ENCODE measurements at places on chromosomes 5 and 9. TPM values are rescaled to one million over a fixed set of nuclear protein-coding genes. Genes with fewer than 3 reads are reported as not detected.

Gene SLC9A3
- total RNA-seq: 2.3 TPM

Gene STARD4
- total RNA-seq: 47.1 TPM

- no peak for DNase-seq
Observed at GRCh38 chr5:87539839-87540238, 127.1 kb upstream of the CCNH start.

Gene CMYA5
- 0.05 TPM for total RNA-seq

- DNase-seq: no peak
Observed at GRCh38 chr5:52922384-52922783, 66.8 kb upstream of the ITGA2 start.

- no peak for DNase-seq
Observed at GRCh38 chr9:14165376-14166035, 148.4 kb downstream of the NFIB start.

Gene CATSPER3
- 0.32 TPM for total RNA-seq

DNA sequence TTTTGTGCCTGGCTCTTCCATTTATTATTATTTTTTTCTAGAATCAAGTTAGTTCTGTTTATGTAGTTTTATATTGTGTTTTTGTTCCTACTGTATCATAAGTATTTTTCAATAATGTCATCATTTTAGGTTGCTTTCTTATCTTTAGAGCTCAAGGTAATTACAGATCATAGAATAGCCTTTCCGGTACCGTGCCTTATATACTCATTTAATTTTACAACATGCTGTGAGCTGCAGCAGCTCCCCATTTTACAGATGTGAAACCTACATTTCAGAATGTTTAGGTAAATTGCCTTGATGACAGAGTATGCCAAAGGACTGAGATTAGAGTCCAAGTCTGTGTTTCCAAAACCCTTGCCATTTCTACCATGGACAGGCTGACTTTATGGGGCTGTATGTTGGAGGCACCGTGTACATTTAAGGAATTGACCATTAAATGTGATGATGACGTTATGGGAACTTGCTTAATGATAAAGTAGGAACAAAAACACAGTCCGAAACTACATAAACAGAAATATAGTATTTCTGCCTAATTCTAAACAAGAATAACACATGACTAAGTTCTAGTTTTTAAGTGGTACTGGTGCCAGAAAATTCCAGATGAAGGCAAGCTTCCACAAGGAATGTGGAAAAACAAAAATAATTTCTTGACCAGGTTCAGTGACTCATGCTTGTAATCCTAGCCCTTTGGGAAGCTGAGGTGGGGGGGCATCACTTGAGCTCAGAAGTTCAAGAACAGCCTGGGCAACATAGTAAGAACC, 97.7 kb downstream of the IQGAP2 start:
- no peak for DNase-seq

Gene WNK2
- 5.8 TPM for total RNA-seq

GRCh38 chr5:118441034-118441433, 547.3 kb downstream of the DTWD2 start:
- DNase-seq: no peak

- DNase-seq: peak; percentile 69
Observed at GRCh38 chr9:95515272-95516113, 1.3 kb downstream of the PTCH1 start.

Gene PLK2
- total RNA-seq: 10.9 TPM

Gene FXN
- 17.3 TPM for total RNA-seq

DNA sequence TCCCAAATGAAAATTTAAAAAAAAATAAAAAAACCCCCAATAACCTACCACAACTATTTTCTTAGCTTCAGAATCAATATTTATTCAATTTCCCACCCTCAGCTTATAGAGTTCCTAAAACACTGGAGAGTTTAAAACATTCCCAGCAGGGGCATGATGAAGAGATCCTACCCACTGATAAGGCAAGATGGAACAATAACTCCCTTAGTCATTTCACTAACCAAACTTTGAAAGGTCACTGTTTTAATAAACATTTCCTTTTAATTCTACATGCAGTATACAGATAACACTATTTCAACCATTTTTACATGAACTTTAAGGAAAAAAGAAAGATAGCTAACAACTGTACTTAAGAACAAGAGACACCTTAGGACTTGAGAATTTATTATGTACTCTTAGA, 34.9 kb upstream of the ACOT12 start:
- DNase-seq: no peak

Gene IFNA2
- total RNA-seq: not detected
